ENCODE measurements at places on chromosomes 6 and 20.

DNA sequence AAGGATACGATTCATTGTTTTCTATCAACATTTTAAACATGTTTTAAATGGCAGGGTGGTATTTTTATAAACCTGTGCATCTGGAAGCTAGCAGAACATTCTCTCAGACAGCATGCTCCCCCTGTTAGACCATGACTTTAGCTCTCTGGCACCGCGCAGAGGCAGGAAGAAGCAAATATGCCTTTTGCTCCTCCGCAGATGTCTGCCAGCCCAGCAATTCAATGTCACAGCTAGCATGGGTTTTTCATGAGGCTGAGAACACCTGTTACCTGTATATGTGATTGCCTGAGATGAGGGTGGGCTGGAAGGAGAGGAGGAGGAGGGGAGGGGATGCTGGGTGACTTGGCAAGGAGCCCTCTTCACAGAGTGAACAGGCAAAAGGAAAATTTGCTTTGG, 6.7 kb downstream of the MTCH1 start:
- no peak for DNase-seq

GRCh38 chr20:63128367-63128766, 87.6 kb downstream of the YTHDF1 start:
- DNase-seq, result no peak

DNA sequence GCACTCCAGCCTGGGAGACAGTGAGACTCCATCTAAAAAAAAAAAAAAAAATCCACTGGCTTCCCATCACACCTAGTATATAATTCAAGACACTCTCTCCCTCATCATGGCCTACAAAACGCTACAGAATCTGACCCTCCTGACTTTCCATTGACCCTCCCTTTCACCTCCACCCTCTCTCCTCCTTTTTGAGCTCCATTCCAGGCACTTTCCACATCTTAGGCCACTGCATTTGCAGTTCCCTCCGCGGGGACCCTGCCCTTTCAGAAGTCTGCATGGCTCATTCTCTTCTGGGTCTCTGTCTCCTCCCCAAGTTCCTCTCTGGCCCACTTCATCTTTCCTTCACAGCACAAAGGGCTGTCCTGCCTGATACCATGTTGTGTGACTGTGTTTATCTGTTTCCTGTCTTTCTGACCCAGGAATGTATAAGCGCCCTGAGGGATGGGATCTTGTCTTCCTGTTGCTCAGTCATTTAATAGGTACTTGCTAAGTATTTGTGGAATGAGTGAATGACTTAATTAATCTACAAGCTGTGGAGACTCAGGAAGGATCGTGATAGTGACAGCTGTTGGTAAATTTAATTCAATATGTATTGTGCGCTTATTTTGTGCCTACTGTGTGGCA, 35.2 kb downstream of the NCR2 start:
- no peak for DNase-seq

GRCh38 chr20:51487565-51488268, 54.8 kb downstream of the NFATC2 start:
- DNase-seq, result no peak

DNA sequence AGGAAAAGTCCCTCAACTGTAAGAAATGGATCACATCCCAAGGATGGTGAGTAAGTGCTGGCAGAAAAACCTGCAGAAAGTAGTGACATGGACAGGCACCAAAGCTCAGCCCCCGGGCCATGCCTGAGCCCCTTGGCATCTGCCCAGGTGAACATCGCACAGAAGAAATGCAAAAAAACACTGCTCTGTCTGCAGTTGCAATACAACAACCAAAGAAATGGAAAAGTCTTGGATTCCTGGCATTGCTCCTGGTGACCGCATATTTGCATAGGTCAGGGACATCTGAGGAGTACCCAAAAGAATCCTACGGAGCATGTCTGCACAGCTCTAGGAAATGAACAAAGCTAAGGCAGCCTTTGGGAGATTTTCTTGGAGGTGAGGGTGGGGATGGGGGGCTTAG, 63.1 kb upstream of the PTPRT start:
- DNase-seq, result no peak

DNA sequence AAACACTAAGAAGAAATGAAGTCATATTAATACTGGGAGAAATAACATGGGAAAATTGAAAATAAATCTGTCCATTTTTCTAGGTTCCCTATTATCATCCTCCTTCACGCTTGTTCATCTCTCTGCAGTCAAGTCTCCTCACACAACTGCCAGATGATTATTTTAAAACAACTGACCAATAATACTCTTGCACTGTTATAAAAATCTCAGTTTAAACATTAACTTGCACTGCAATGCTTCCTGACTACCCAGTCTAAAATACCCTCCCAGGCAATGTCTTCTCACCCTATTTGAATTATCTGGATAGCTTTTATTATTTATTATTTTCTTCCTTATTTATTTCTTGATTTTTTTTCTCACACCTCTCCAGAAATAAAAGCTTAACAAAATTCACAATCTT, 5.7 kb downstream of the EYS start:
- no peak for DNase-seq

DNA sequence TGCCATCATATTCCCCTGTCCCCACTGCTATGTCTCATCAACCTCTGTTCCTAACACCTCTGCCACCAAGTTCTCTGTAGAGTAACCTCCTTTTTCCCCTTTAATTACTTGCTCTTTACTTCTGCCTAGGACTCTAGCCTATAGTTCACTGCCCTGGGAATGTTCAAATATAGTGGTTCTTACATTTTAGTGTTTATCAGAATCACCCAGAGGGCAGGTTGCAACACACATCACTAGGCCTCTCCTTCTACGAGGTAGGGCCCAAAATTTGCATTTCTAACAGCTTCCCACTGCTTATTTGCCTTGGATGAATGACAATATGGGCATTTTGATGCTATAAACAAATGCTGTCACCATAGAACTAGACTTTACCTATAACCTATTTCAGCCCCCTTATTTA, 23.1 kb upstream of the C6orf141 start:
- no peak for DNase-seq

DNA sequence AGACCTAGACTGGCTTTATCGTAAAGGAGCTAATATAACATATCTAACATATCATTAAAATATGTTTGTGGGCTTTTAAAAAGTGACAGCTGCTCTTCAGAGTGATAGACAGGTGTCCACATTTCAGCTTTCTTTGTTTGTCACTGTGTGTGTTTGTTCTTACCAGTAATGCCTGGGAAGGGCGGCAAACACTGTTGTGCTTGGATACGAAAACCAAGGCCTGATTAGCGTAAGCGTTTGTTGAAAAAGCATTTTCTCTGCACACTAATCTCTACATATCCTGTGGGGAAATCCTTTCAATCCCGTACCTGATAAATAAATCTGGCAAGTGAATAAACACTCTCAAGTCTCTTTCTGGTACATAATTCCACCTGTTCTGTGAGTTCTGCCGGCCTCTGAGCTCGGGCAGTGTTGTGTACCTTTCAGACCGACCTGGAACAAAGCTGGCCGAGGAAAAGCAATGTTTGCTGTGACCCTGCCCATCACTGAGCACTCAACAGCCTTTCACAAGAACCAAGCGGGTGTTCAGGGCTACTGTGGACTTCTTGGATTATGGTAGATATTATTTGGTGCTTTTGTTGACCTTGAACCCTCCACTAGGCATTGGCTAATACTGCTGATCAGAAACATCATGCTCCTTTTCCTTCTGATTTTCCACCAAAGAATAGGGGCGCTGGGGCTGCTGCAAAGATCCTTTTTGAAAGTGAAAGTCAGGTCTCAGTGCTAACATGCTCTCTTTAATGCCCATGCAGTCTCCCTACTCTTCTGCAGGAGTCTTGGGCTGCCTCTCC, 100.4 kb downstream of the CD83 start:
- DNase-seq, result no peak

GRCh38 chr20:4445784-4446183, 275.9 kb upstream of the PRND start:
- no peak for DNase-seq

- no peak for DNase-seq
Observed at GRCh38 chr20:35283441-35284266, 918 bp downstream of the EIF6 start.

DNA sequence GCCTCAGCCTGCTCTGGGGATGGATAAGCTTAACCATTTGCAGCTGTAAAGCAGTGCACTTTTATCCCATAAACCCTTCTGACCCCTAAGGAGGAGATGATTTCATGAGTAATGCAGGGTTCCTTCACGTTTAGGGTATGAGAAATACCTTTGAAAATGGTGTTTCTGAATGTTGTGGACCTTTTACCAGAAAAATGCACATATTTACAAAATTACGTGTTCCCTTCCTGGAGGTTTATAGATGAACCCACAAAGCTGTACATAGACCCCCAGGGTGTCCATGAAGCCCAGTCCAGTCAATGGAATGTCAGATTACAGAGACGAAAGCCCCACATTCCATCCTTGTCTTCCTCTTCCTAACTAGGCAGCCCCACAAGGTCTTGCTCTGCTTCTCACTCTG, 78.6 kb upstream of the INSM1 start:
- DNase-seq, result no peak

GRCh38 chr6:47027315-47027714, 14.8 kb downstream of the ADGRF1 start:
- no peak for DNase-seq

- no peak for DNase-seq
Observed at GRCh38 chr20:50062006-50062838, 50.7 kb downstream of the UBE2V1 start.
